ENCODE measurements at places on chromosomes 6 and 20.

GRCh38 chr20:33337119-33337518, 54.1 kb downstream of the BPIFB1 start:
- DNase-seq = no peak

GRCh38 chr6:33759887-33760629, 13.4 kb upstream of the IP6K3 start:
- DNase-seq = no peak

DNA sequence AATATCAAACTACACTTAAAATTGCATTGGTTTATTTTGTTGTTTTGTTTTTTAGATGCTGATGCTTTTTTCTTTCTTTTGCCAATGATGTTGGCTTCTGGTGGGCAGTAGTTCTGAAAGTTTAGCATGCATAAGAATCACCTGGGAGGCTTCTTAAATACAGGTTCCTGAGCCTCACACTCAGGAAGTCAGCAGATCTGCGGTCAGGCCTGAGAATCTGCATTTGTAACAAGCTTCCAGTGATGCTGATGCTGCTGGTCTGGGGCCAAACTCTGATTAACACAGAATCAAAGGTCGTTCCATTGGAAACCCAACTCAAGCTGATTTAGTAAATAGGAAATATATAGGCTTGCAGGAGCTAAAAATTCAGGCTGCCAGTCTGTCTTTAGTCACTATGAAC, 412.9 kb upstream of the SPTLC3 start:
- DNase-seq = no peak

- DNase-seq = no peak
Observed at GRCh38 chr6:128259029-128259724, 261.2 kb downstream of the PTPRK start.

DNA sequence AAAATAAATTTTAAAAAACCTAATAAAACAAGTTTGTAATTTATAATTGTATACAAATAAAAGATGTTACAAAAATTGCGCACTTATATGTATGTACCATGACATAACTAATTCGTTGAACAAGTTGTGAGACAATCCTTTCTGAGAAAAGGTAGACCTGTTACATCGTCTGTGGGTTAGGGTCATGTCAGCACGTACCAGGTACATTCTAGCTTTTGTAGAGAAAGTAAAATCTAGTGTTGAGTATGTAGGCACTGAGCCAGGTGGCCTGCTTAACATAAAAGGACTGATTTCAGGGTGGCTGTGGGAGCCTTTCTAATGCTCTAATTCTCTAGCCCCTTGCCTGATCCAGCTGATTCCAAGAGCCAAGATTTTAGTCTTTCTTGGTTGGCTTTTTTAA, 10.4 kb downstream of the RPL7L1 start:
- DNase-seq = no peak

DNA sequence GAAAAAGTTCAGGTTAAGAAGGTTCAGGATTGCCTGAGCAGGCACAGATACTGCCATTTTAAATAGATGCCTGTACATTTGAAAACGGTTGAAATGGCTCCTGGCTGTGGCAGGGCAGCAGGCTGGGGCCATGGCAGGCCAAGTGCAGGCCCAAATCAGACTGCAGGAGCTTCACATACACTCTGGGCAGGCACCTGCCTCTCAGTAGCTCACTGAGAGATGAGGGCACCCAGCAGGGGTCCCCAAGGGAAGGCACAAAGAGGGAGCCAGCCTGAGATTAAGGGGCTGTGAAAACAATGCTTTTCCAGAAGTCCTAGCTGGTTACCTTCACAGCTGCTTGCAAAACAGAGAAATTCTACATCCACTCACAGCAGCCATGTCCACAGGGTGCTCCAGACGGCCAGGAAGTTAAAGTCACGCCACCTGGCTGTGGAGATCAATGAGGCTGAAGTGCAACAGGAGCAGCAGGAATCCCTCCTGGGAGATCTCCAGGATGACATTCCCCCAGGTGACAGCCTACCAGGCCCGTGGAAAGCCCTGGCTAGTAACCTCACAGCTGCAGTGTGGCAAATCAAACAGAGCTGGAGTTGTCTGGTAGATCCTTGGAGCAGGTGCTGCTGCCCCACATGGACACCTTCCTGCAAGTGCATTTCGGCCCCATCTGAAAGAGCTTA, 6.2 kb upstream of the RAET1E start:
- DNase-seq = no peak

GRCh38 chr6:134519465-134519864, 201.6 kb upstream of the SGK1 start:
- DNase-seq = no peak

DNA sequence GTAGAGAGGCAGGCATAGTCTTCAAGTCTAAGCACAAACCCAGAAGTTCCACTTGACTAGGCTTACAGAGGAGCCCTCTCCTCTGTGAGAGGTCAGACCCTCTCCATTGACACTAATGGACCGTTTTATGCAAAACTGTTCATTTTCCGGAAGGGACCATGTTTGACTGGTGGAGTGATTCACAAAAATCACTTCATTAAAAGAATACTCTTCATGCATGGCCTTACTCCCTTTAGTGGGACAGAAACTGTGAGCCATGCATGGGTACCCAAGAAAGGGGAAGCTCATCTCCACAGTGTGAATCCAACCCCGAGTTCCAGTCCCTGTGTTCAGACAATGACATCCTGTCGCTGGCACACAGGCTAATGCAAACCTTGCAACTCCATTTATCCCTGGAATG, 63.2 kb downstream of the OLIG3 start:
- DNase-seq = no peak

DNA sequence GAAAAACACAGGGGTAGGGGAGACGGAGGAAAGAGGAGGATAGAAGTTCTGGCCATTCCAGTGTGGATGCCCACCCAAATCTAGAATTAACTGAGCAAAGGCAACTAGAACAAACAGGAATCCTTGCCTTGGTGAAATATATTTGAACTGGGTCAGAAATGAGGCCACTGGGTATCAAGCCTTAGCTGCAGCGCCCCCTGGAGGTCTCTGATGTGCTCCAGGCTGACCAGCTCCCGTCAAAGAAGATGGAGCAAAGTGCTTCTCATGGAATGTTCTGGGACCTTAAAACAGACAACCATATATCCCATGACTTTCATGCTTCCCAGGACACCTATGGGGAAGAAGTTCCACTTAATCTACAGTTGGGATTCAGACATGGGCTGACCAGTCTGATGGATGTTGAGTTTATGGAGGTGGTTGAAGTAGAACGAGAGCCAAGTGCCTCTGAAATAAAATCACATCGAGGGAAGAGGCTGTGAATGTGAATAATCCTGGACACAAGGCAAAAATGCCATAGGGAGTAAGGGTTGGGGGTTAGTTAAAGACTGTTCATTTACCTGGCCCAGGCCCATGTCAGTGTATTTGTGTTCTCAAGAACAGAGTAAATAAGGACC, 50.4 kb downstream of the HLA-DPB1 start:
- DNase-seq = no peak

DNA sequence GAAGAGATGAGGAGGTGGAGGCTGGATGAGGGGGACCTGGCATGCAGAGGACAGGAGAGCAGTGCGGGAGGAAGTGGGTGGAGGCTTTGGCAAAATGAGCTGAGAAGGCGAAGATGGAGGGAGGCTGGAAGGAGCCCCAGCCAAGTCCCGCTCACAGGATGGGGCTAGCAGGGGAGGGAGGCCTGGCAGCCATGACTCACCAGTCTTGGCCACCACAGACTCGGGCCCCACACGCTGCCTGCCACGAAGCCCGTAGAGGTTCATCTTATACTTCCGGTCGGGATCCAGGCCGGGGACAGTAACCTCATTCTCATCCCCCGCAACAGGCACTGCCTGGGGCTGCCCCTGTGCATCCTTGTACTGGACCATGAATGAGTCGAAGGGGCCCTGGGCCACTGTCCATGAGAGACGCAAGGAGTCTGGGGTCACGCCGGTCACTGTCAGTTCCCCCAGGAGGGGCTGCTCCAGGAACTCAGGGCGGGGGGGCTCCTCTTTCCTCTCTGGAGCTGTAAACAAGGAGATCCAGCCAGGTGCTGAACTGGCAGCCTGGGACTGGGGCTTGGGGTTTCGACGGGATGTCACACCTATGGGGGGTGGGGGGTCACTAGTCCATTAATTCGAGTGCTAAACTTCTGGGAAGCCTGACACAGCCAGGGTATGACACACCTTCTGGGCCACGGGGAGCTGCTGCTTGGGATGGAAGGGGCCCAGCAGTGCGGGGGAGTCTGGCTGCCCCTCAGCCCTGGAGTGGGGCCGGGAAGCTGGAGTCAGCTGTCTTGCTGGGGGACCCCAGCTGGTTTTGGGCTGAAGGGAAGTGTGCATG, 27.8 kb downstream of the TNXB start:
- peak; percentile 31 for DNase-seq

DNA sequence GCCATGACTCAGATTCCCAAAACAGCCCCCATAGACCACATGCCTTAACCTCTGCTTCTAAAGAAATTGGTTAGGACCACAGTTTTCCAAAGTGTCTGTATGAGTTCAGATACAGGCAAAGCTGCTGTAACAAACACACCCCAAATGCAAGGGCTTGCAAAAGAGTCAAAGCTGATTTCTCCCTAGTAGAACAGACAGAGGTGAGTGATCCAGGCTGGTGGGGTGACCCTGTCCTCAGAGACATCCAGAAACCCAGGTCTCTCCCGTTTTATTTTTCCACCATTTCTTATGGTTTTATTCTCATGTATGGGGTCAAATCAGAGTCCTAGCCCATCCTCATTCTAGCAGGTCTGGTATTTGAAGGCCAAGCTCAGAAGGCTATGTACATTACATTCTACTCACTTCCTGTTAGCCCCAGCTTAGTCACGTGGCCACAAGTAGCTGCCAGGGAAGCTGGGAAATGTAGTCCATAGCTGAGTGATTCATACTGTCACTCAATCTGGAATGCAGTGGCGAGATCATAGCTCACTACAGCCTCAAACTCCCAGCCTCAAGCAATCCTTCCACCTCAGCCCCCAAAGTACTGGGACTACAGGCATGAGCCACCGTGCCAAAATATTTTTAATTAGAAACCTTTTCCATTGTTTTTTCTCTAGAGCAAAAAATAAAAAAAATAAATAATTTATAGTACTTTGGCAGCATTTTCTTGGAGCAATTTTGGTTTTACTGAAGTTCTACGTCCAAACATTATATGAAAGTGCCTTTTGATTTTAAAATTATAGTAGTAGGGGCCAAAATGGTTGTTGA, 175.2 kb downstream of the ZMYND8 start:
- DNase-seq = no peak

DNA sequence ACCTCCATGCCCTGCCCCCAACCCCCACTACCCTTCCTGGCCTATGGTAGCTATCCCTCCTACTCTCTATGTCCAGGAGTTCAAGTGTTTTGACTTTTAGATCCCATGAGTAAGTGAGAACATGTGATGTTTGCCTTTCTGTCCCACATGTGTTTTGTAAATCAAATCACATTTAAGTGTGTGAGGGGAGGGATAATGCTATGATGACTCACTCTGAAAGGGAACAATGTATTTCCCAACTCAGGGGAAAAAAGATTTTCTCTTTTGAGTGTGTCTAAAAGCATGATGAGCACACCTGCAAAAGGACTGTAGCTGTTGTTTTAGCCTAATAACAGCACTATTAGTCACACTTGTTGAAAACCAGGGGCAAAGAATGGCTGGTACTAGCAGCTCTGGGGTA, 193.7 kb downstream of the GJA10 start:
- DNase-seq = no peak

DNA sequence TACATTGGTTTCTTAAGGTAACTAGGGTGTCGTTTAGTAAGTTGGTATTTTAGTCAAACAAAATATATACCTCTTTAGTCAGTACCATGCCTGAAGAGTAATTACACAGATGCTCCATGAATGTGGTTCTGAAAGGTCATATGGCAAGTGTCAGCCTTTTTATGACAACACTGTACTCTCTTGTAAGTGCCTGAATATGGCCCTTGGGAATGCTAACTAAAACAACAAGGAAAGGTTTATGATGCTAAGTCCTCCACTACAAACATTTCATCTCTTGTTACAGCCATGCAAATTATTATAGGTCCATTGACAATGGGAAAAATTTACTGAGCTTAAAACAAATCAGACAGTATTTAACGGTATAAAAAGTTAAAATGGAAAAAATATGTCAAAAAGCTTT, 39.0 kb upstream of the SUPT3H start:
- no peak for DNase-seq

GRCh38 chr20:16301986-16302385, 271.3 kb downstream of the KIF16B start:
- DNase-seq = no peak

DNA sequence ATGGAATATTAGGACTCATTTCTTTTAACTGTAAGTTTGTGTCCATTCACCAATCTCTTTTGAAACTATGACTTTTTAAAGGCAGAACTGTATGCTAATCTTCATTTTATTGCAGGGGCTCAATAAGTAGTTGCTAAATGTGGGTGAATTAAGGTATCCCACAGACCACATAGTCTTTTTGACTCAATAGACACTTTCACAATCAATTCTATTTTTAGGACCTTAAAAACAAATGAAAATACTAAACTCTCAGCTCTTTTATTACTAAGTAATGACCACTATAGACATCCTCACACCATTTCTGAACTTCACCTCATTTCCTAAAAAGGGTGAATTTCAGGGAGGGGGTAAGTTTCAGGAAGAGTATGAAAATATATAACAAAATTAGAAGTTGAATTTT, 106.8 kb upstream of the BEND6 start:
- no peak for DNase-seq

DNA sequence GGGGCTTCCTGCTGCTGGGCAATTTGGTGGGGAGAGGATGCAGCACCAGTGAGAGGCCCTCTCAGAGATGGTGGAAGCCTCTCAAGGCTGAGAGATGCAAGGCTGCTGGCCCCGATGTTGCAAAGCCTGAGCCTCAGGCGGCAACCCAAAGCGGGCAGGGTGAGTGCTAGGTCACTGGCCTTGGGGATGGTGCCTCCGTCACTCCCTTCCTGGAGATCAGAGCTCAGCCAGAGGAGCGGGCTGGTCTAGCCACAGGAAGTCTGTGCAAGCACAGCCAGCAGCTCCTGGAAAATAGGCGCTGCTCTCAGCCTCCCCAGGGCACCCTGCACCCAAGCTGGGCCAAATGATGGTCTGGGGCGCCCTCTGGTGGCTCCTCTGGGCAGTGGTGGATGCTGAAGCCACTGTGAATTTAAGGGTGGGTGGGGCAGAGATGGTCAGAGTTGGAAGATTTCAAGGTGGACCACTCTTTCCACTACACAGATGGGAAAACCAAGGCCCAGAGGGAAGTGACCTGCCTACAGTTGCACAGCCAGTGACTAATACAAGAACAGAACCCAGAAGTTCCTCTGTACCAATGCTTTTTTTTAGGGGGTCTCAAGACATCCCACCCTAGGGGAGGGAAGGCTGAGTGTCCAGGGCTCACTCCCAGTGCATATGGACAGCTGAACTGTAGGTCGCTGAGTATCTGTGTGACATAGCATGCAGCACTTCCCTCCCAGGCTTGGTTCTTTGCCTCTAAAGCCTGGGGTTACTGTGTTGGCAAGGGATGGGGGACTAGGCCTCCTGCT, 20.8 kb downstream of the C20orf203 start:
- DNase-seq = peak; percentile 73

- DNase-seq = no peak
Observed at GRCh38 chr6:158654498-158654897, 4.6 kb downstream of the SYTL3 start.

- no peak for DNase-seq
Observed at GRCh38 chr6:111711476-111711875, 105.8 kb upstream of the TRAF3IP2 start.

GRCh38 chr6:69866351-69866769, at the start of gene COL19A1:
Gene COL19A1, plus strand, starts transcription at chr6:69866556. Its CDS starts 13,012 bp downstream, at chr6:69879568.
- no peak for DNase-seq

All from GOT3 (cell line).